ENCODE measurements at places on chromosomes 5 and 9.

- no peak for DNase-seq
Measured at GRCh38 chr9:34983209-34983608, 6.3 kb upstream of the DNAJB5 start.

DNA sequence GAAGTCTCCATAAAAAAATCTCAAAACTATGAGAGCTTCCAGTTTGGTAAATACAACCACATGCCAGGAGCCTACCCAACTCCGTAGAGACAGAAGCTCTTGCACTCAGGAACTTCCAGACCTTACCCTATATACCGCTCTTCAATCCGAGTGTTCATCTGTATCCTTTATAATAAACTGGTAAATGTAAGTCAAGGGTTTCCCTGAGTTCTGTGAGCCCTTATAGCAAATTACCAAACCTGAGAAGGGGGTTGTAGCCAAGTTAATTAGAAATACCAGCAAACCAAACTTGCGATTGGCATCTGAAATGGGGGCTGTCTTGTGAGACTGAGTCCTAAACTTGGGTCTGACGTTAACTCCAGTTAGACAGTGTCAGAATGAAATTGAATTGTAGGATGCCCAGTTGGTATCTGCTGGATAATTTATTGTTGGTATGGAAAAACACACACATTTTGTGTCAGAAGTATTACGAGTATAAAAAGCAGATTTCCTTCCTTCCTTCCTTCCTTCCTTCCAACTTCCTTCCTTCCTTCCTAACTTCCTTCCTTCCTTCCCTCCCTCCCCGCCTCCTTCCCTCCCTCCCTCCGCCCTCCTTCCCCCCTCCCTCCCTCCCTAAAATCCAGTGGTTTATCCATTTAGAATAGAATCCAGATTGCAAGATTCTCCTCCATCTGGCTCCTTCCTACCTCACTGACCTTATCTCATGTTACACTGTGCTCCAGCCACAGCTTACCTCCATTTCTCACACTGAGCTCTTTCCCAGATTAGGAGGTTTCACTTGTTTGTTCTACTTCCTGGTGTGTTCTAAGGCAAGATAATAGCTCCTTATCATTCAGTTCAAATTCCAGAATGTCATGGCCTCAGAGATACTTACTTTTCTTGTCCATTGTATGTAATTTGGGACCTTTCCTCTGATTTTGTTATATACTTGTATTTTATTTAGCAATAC is 196.7 kb downstream of the WDR70 start:
- DNase-seq, result no peak

GRCh38 chr9:122382901-122383850 is 12.4 kb downstream of the PTGS1 start:
- no peak for DNase-seq

GRCh38 chr9:99819856-99820684 is 1.6 kb upstream of the NR4A3 start:
- peak; percentile 93 for DNase-seq

DNA sequence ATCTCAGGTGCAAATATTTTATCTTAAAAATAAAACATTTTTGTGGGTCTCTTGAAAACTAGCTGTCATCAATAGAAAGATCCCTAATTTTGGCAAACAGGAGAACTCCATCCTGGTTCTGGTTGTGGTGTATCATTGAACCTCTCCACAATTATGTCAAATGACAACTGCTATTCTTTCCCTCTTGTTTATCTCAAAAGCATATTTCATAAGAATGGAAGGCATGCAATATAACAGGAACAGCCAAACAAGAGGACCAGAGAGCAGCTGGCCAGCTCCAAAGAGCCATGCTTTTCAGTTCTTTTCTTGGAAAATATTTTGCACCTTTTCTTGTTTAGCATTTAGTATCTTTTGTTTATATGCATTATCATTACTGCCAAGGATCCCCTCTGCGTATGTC is 125.4 kb downstream of the ADAMTS6 start:
- DNase-seq, result no peak

DNA sequence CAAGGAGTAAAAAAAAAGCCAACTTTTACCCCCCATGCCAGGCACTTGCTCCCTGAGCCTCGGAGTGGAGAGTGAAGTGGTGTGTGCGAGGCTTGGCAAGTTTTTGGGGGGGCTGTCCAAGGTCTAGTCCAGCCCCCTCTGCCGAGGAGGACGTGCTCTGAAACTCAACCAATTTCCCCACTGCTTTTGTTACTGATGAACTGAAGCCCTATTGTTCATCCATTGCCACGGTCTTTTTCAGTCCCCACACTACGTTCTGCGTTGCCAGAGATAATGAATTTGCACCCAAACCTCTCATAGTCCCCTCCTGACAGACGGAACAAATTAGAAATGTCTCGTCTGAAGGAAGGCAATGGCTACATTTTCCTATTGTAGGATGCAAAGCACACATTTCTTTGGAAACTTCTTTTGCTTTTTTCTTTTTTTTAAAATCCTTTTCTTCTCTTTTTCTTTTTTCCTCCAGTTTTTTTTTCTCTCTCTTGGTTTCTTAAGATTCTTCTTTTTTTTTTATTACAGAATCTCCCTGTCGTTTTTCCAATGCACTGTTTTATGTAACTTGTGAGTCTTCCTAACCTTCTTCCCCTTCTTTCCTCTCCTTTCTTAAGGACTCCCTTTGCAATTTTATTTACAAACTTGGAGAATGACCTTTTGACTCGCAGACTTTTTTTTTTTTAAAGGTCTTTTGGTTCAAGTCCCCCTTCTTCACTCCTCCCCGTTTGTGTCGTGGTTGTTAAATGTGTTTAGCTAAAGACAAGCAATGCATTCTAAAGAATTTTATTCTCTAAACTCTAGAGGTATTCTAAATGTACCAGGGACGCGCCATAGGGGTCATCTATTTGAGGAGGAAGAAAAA is 209.5 kb downstream of the MEF2C start:
- no peak for DNase-seq

DNA sequence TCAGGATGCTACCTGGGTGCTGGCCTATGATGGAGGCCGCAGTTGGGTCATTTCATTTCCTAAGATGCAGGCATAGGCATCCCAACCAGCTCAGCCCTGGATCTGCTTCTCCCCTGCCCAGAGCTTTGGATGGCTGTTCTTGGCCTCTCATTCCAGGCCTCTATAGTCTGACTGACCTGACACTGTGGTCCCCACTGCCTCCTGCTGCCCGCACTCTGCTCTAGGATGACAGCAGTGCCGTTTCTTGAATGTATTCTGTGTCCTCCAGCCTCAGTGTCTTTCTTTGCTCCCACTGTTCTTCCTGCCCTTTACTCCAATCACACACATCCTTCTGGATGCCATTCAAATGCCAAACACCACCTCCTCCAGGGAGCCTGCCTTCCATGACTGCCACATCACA is 235.7 kb downstream of the HSPA4 start:
- DNase-seq, result peak; percentile 45

Measured in stimulated activated naive CD8-positive, alpha-beta T cell treated with anti-CD3 and anti-CD28 coated beads, Interleukin-15, Interleukin-2, amounts not matched to agents 100 U/mL and 50 U/mL, for 24 hours (primary cell).